ENCODE measurements at places on chromosomes 1 and 21.

DNA sequence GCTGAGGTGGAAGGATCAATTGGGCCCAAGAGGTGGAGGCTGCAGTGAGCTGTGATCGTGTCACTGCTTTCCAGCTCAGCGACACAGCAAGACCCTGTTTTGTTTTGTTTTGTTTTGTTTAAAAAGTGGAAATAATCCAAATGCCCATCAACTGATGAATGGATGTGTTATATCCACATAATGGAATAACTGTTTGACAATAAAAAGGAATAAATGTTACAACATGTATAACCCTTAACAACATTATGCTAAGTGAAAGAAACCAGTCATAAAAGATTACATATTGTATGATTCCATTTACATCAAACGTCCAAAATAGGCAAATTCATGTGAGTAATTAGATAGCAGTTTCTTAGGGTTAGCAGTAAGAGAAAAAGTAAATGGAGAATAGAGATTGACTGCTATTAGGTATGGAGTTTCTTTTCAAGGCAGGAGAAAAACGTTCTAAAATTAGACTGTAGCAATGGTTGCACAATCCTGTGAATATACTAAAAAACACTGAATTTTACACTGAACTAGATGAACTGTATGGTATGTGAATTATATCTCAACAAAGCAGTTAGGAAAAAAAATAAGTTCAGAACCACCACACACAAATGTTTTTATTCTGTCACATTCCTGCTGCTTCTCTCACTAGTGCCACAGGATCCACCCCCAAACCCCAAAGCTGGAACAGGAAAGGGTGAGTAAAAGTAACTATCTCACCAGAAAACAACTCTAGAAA is 15.7 kb downstream of the FOXJ3 start:
- DNase-seq = no peak

GRCh38 chr1:47803815-47804501 is 193.2 kb downstream of the TRABD2B start:
- DNase-seq = no peak

GRCh38 chr1:114154963-114155322 is 1.3 kb upstream of the SYT6 start:
- no peak for DNase-seq

DNA sequence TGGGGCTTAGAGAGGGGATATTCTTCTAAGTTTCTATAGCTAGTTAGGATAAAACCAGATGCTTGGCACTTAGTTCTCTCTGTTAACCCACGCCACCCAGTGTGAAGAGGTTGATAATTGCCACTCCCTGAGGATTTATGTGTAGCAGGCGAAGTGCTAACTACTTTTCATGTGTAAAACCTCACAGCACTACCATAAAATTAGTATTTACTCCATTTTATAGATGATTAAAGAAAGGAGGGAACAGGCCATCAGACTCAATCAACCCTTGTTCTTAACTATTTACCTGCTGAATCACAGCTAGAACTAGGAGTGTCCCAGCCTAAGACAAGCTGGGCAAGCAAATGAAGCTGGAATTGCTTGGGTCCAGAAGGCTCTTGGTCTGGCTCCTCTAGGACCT is 8.9 kb downstream of the LIN28A start:
- no peak for DNase-seq

GRCh38 chr1:20271498-20272400 is 18.9 kb upstream of the VWA5B1 start:
- no peak for DNase-seq
